ENCODE measurements at places on chromosomes 2 and 18.

DNA sequence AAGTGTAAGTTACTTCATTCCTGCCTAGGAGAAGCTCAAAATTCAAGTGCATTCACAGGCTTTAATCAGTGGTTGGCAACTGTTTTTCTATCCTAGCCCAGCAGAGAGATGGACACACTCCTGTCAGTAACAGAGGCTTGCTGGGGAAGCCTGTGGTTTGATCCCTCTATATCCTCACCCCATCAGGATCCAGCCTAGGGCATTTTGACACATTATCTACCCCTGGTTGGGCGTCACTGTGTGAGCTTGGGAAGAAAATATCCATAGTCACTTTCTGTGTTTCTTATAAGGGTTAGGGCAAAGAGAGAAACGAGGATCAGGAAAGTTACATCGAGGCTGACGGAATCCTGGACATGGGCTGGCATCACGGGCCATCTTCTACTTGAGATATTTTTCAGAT, 10.0 kb downstream of the NT5DC4 start:
- no peak for DNase-seq

- DNase-seq, result no peak
Measured at GRCh38 chr2:45674035-45674816, 22.8 kb downstream of the PRKCE start.

- no peak for DNase-seq
Measured at GRCh38 chr2:44839771-44840502, 101.6 kb upstream of the SIX3 start.

- no peak for DNase-seq
Measured at GRCh38 chr2:109062859-109063700, 65.9 kb upstream of the SH3RF3 start.

GRCh38 chr2:66575625-66576310, 140.8 kb downstream of the MEIS1 start:
- DNase-seq, result peak; percentile 30

GRCh38 chr2:159890551-159891266, 92.7 kb upstream of the CD302 start:
- no peak for DNase-seq

- DNase-seq, result no peak
Measured at GRCh38 chr2:161825429-161825828, 201.2 kb downstream of the SLC4A10 start.

DNA sequence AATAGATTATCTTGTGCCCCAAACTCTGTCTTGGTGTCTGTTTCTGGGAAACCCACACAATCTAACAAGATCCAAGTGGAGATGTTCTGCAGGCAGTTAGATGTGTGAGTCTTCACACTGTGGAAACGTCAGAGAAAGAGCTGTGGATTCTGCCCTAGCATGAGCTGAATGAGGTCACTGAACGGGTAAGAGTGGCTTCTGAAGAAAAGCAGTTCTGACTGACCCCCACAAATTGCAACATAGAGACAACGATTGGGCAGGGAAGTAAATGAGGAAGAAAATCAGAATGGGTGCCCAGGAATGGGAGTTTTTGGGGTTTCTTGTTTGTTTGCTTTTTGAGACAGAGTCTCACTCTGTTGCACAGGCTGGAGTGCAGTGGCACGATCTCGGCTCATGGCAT, 12.9 kb upstream of the RPL37A start:
- DNase-seq, result no peak

GRCh38 chr2:203418271-203418670, 90.1 kb downstream of the ABI2 start:
- DNase-seq, result no peak

DNA sequence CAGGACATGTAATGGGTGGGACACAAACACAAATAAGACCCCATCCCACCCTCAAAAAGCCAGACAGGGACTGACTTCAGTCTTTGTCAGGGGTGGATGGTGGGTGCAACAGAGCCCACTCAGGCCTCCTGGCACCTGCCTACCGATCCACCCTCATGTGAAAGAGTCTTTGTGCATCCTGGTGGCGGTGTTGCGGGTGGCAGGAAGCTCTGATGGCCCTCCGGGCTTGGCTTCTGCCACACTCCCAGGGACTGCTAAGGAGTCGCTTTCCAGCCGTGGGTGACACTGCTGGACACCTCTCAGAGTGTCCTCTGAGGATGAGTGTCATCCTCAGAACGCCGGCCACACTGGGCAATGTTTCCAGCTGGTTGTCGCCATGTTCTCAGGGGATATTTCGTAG, 92.6 kb downstream of the LDLRAD4 start:
- no peak for DNase-seq

DNA sequence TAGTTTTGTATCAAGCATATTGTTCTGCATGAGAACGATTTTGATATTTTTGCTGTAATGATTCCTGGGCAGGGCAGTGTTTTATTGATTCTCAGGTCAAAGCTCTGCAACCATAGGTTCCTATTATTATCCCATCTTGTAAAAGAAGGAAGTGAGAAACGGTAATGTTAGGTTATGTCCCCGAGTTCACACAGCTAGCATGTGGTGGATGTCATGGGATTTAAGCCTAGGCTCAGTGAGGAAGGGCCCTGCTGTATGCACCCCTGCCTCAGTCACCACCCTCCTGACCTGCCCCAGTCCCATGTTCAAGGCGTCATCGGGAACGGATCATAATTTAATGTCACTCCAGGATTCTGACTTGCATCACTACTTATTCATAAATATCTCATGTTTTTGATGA, 10.7 kb downstream of the ACP1 start:
- peak; percentile 54 for DNase-seq

Measured in GM13976 (cell line).